ENCODE measurements at places on chromosomes 6 and 20. TPM values are rescaled to one million over a fixed set of nuclear protein-coding genes. Genes with fewer than 3 reads are reported as not detected.

Gene ULBP2
- not detected for total RNA-seq

Gene TRIM31
- 9.9 TPM for total RNA-seq

Gene SPAG4
- 28.1 TPM for total RNA-seq

Gene MPC1
- total RNA-seq = 54.5 TPM

Gene SMOC2
- total RNA-seq = 10.7 TPM

Gene MBOAT1
- 40.3 TPM for total RNA-seq

Gene KHDRBS2
- 23.9 TPM for total RNA-seq

Gene HLA-F
- total RNA-seq = 271 TPM

Gene MLIP
- total RNA-seq = 8.8 TPM

Gene C6orf15
- not detected for total RNA-seq

Gene RNF8
- total RNA-seq = 15.3 TPM

Gene LY6G5C
- total RNA-seq = not detected

Gene CST7
- total RNA-seq = 4.4 TPM
